ENCODE measurements at places on chromosomes 6 and 20.

DNA sequence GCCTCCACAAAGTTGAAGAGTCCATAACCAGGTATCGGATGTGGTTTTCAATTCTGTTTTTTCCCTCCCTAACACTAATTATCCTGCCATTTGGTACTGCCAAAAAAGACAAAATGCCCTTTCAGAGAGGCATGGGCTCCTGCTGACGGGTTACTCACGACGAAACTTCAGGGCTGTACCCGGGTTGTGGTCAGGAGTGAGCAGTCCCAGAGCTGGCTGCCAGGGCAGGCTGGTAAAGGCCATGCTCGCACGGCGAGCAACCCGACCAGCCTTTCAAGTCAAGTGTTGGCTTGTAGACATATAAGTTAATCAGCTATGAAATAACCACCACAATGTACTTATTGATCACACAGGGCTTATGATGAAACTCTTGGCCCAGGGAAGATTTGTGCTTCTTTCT lies 152.5 kb downstream of the FOXC1 start:
- no peak for DNase-seq

- DNase-seq: no peak
Observed at GRCh38 chr6:138382498-138383265, 5.0 kb downstream of the SMIM28 start.

- no peak for DNase-seq
Observed at GRCh38 chr6:129732034-129732433, 22.1 kb upstream of the ARHGAP18 start.

DNA sequence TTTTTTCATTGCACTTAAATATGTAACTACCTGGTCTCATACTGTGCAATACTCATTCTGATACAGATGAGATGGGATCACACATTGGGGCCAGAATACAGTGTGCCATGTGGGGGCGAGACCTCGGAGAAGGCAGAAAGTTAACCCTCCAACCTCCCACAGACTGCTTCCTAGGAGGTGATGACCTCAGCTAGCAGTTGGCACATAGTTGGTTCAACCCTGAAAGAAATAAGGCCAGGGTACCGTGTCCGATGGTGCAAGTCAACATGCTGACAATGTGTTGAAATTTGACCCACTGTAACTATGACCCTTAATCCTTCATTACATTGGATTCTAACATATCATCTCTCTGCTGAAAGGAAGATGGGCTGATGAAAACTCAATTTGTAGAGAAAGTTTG lies 61.9 kb downstream of the GJA10 start:
- no peak for DNase-seq

- DNase-seq: no peak
Observed at GRCh38 chr20:3123542-3123941, 36.1 kb downstream of the FASTKD5 start.

DNA sequence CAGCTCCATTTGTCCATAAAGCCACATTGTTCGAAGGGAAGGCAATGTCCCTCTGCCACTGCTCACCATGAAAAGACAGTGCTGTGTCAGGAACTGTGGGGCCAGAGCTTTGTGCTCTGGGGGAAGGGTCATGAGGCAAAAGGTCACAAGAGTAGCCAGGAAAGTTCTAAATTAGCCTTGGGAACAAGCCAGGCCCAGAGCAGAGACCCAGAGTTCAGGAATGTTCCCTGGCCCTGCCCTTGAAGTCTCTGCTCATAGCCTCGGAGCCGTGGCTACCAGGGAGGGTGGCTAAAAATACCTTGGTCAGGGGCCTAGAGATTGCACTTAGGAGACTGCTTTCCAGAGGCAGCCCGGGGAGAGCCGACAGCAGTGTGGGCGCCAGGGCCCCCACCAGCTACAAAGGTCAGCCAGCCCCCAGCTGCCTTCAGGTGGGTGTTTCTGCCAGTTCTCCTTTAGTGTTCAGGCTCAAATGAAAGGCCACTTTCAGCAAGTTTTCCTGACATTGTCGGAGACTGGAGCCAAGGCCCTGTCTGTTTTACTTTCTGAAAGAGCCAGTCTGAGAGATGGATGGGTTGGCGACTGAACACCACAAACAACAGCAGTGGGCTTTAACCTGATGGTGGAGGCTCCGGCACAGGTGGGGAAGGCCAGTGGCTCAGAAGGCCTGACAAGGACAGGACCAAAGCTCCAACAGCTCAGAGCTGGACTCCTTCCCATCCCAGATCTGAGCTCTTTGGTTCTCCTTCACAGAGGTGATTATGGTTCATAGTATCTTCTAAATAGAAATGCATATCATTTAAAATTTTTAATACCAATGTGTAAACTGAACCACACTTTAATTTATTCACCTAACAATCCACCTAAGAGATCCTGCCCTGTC lies 76.2 kb downstream of the CDH26 start:
- DNase-seq: no peak

DNA sequence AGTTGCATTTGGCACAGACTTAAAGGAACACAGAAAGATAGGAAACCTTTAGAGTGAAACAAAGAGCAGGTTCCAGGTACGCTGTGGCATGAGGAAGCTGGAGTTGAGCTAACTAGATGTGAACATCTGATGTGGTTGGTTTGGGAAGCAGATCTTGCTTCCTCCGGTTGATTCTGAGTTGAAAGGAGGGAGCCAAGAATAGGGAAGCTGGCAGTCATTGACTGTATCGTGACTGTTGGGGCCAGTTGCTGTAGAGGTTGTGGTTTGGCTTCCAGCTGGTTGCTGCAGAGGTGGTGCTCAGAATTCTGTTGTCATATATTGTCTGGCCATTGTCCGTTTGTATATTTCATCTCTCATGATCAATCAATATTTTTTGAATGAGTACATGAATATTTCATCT lies 325.9 kb downstream of the PLCB1 start:
- no peak for DNase-seq

GRCh38 chr6:63394656-63395308 lies 75.0 kb upstream of the LGSN start:
- DNase-seq: no peak

DNA sequence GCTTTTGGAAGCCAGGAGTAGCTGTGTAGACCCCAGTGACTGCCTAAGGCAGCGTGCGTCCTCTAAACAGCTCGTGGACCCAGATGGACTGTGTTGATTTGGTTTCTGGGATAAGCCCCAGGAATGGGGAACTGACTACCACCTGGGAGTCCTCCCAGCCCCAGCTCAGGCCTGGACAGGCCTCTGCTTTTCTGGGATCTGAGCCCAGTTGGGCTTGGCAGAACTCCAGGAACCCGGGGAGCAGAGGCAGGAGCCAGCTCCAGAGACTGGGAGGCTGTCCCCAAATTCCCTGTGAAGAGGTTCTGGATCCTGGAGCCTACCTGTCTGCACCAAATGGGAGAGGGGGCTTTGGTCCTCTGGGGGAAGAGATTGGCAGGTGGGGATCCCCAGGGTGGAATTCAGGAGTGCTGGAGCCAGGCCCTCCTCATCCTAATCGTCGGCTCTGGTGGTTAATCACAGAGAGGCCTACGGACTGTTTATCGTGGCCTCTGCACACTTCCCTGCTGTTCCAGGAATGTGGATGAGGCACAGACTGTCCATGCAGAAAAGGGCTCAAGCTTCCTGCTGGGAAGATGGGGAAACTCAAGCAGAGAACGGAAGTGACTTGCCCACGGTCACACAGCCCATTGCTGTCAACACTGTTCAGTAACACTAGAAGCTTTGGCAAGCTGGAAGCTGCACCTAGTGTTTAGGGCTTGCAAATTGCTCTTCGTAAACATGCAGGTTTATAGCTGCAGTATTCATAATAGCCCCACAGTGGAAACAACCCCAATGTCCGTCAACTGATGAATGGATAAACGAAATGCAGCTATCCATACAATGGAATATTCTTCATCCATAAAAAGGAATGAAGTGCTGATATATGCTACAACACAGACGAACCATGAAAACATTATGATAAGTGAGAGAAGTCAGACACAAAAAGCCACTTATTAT lies 100.6 kb downstream of the KCNB1 start:
- peak; percentile 9 for DNase-seq

DNA sequence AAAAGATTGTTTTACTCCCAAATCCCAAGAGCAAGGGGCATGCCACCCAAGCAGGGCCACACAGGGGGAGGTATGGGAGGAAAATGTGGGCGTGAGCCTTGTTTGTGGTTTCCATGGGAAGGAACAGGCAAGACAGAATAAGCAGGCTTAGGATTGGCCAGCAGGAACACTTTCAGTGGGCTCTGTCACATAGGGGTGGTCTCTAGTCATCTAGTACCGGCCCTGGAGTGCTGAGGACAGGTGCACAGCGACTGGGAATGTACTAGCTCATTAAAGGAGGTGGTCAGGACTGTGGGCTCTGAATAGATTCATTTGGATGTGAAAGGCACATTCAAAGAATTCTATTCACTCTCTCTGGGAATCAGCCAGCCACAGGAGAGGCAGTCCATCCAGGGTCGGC lies 175.6 kb downstream of the TBC1D7 start:
- DNase-seq: no peak

GRCh38 chr6:162219266-162219665 lies 508.3 kb downstream of the PRKN start:
- no peak for DNase-seq

- no peak for DNase-seq
Observed at GRCh38 chr6:71333697-71334096, 45.1 kb downstream of the OGFRL1 start.

- DNase-seq: peak; percentile 75
Observed at GRCh38 chr6:39934131-39934757, at the start of gene MOCS1. MOCS1 (minus strand) TSS chr6:39934462; CDS start chr6:39934417, 45 bp downstream.

GRCh38 chr6:106730718-106731117 lies 101.3 kb downstream of the QRSL1 start:
- DNase-seq: no peak

- DNase-seq: no peak
Observed at GRCh38 chr6:25829375-25829774, 2.5 kb downstream of the SLC17A1 start.

- peak; percentile 76 for DNase-seq
Observed at GRCh38 chr6:109690373-109690736, 647 bp downstream of the AK9 start.

- DNase-seq: no peak
Observed at GRCh38 chr20:63562461-63563224, 8.7 kb downstream of the FNDC11 start.

DNA sequence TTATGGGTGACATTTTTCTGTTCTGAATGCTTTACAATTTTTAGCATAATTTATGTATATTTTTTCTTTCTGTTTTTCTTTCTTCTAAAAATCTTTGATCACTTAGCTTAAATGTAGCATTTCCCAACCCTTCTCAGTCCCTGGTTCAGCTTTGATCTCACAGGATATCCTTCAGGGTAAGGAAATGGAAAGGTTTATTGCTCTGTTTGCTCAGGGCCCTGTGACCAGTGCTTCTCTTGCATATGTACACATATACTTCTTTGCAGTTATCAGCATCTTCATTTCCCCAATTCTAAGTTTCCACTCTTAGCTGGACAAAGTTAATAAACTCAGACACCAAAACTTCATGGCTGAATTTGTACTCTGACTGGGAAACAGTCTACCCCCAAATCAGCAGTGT lies 30.6 kb downstream of the TMEM74B start:
- no peak for DNase-seq

DNA sequence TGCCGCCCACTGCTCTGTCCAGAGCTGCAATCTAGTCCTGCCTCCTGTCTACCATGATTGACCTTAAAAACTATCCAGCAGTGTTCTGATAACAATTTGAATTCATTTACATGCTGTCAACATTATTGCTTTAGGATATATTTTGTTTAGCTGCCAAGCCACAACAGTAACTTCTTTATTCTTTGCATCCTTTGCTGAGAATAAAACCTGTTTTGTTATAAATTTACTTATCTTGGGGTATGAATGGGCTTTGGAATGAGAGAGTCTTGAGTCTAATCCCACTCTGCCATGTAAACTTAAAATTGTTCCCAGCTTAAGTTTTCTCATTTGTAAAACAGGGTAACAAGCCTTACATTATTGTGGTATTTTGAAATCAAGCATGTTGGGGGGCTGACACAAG lies 116.4 kb downstream of the FLRT3 start:
- DNase-seq: no peak

GRCh38 chr6:116445102-116445501 lies 16.1 kb upstream of the CALHM6 start:
- DNase-seq: no peak

- DNase-seq: no peak
Observed at GRCh38 chr20:60101891-60102281, 143.7 kb downstream of the CDH26 start.

- DNase-seq: no peak
Observed at GRCh38 chr6:20467437-20467836, 65.8 kb downstream of the E2F3 start.

All from right kidney (tissue), 9 donors.